ENCODE measurements at places on chromosomes 3 and 15.

DNA sequence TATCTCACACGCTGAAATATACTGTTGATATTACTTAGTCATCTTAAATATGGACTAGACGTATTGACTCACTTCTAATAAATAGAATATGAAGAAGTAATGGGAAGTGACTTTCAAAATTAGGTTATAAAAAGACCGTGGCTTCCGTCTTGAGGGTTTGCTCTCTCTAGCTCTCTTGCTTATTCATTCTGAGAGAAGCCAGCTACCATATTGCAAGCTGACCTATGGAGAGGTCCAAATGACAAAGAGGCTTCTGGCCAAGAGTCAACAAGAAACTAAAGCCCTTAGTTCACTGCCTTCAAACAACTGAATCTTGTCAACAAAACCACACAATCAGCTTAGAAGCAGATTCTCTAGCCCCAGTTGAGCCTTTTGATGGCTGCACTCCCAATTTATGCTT is 46.1 kb downstream of the SLC9C1 start:
- no peak for DNase-seq

DNA sequence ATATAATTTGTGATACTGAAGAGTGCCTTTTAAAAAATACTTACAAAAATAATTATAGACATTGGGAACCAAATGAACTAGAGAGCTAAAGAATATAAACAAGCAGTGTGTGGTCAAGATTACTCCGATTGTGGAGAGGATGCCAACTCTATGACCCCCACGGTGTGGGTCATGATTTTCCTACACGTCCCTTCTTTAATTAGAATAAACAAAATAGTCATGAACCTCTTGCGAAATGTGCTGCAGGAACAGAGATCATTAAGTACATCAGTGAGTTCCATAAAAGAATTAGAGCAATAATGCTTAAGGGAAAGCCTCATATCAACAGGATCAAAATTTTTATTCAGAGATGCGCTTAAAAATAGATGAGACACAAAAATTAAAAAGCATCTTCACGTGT is 476.6 kb upstream of the ROBO1 start:
- DNase-seq = peak; percentile 56

GRCh38 chr15:85485956-85486567 is 105.7 kb downstream of the AKAP13 start:
- DNase-seq = peak; percentile 78

DNA sequence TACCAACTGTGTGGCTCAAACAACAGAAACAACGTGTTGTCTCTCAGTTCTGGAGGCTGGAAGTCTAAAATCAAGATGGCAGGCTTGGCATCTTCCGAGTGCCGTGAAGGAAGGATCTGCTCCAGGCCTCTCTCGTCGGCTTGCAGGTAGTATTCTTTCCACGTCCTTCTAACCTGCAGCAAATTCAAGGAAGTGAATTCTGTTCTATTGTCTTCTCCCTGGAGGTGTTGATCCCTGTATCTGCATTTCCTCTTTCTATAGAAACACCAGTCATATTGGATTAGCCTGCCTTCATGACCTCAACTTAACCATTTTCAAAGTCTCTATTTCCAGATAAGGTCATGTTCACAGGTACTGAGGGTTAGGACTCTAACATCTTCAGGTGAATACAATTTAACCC is 512.1 kb downstream of the GABRG3 start:
- no peak for DNase-seq

- DNase-seq = peak; percentile 73
Measured at GRCh38 chr15:98085003-98085639, 124.6 kb downstream of the ARRDC4 start.

- DNase-seq = peak; percentile 88
Measured at GRCh38 chr3:177827511-177828207, 630.4 kb upstream of the TBL1XR1 start.

GRCh38 chr15:92643849-92644815 is 11.4 kb downstream of the FAM174B start:
- DNase-seq = peak; percentile 78

- no peak for DNase-seq
Measured at GRCh38 chr15:98063871-98064270, 103.4 kb downstream of the ARRDC4 start.

GRCh38 chr3:69181592-69182211 is 59.3 kb upstream of the LMOD3 start:
- DNase-seq = peak; percentile 46

DNA sequence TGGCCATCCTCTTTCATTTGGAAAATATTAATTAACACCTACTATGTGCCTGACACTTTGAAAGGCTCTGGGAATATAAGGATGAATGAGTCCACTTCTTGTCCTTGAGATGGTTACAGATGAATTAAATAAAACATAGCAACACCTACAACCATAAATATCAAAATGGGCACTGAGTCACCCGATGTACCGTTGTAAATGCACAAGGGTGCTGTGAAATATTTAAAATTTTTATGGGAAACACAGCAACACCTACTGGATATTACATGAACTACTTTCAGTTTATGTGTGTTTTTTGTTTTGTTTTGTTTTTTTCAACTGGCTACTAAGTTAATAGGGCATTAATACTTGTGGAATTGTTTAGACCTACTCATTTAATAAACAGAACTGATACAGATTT is 239.0 kb upstream of the NAALADL2 start:
- DNase-seq = peak; percentile 40

- DNase-seq = peak; percentile 79
Measured at GRCh38 chr3:112568642-112569041, 6.8 kb downstream of the SLC35A5 start.

- DNase-seq = no peak
Measured at GRCh38 chr15:27410996-27411605, 440.1 kb downstream of the GABRG3 start.

GRCh38 chr15:69357773-69358771 is 56.1 kb upstream of the KIF23 start:
- peak; percentile 9 for DNase-seq

GRCh38 chr3:80767604-80768003 is 993.8 kb downstream of the GBE1 start:
- no peak for DNase-seq

DNA sequence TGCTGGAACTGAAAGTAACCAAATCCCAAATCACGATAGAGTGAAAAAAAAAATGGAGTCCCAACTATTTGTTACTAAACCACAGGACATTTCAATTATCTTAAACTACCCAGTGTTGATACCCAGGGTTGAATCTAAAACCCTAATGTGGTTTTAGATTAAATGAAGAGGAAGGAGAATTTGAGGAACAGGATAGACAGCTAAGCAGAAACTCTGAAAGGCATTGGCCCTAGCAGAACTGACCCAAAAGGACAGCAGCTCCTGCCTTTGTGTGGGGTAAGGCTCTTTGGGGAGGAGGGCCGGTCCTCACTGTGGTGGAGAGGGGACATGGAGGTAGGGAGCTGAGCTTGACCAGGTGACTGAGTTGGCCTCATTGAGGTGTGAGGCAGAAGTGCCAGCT is 30.7 kb upstream of the SNRK start:
- DNase-seq = no peak

- peak; percentile 88 for DNase-seq
Measured at GRCh38 chr3:194212845-194213331, 76.9 kb downstream of the HES1 start.

DNA sequence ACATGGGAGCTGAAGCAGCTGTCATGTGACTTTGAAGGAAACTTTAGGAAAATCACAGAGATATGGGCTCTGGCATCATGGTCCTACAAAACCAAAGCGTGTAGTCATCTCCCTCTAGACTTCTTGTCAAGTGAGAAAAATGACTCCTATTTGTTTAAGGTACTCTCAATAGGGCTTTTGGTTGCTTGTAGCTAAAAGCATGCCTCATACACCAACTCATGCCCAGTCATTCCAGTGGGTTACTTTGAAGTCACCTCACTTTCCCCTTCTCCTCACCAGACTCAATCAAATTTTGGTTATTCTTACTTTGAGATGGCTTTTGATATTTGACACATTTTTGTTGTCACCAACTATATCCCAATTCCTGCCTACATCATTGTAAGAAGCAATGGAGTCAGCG is 81.6 kb downstream of the BOC start:
- DNase-seq = no peak

DNA sequence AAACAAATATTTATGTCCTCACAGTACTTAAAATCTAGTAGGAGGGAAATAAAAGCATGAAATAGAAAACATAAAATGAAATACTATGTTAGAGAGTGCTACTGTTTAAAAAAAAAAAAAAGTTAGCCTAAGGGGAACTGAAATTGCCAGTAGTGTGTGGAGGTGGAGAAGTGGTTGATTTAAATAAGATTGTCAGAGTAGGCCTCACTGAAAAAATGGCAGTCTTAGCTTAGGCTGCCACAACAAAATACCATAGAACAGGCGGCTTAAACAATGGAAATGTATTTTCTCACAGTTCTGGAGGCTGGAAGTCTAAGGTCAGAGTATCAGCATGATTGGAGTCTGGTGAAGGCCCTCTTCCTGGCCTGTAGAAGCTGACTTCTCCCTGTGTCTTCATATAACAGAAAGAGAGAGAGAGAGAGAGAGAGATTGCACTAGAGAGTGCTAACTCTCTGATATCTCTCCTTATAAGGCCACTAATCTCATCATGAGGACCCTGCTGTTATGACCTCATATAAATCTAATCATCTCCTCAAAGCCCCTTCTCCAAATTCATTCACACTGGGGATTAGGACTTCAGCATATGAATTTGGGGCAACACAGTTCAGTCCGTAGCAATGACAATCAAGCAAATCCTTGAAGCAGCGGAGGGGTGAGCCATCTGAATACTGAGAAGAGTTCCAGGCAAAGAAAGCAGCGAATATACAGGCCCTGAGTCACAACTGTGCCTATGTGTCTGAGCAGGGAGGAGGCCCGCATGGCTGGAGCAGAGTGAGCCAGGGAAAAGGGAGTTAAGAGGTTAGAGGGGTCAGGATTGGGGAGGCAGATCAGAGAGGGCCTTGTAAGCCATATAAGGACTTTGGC is 23.6 kb upstream of the LRRC34 start:
- peak; percentile 53 for DNase-seq

DNA sequence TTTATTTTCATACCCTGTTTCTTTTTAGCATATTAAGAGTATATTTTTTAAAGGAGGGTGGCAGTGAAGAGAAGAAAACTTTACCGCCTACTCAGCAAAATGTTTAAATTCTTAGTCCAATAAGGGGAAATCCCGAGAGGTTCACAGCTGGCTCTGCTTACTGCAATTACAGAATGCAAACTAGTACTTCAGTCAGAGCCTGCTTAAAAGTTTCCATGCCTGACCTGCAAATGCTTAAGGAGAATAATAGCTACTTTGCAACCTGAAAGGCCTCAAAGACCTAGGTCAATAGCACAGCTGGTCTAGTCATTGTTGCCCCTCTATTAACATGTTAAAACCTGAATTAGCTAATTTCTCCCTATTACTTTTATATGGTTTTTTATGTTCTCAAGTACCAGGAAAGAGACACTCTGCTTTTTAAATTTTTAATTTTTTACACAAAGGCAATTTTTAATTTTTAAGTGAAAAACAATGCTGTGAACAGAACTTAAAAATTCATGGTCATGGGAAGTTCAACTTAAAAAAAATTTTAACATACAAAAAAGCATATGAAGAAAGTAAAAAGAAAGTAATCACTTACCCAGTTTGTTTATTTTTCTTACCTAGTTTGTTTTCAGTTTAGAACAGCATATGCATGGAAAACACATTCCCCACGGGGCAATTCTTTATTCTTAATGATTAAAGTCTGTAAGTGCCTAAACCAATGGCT is 79.2 kb downstream of the P3H2 start:
- no peak for DNase-seq
